ENCODE measurements at places on chromosomes 1 and 21. TPM values are rescaled to one million over a fixed set of nuclear protein-coding genes. Genes with fewer than 3 reads are reported as not detected.

- no peak for DNase-seq
- H3K4me1 ChIP-seq, result no peaks in the 10 kb centered on the region
- H3K36me3 ChIP-seq, result no peaks in the 10 kb centered on the region
- no peak overlapping the region for H3K27ac ChIP-seq
- no peaks in the 10 kb centered on the region for H3K27me3 ChIP-seq
These were observed 42.5 kb downstream of the COQ8A start for GRCh38 chr1:226982451-226983177.

DNA sequence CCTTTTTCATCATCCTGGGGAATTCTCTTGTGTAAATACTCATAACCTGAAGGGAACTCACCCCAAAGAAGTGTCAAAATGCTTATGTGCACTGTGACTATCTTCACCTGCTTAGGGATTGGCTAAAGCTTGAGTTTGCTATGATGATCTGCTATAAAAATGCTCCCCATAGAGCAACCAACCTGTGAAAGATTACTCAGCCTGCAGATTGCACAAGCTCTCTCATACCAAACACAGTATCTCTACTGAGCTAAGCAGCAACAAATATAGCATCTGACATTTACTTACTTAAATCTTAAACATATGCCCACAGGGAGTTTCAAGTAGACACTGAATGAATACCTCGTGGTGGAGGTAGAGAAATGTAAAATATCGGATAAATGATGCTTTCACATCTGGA lies 725.8 kb downstream of the MRPL39 start:
- no peaks in the 10 kb centered on the region for H3K4me1 ChIP-seq
- DNase-seq, result no peak
- no peaks in the 10 kb centered on the region for H3K27me3 ChIP-seq
- no peaks in the 10 kb centered on the region for H3K36me3 ChIP-seq
- no peak overlapping the region for H3K4me3 ChIP-seq

GRCh38 chr21:45941338-45941710 lies 40.2 kb upstream of the COL6A1 start:
- no peak overlapping the region for H3K27ac ChIP-seq
- H3K27me3 ChIP-seq, result no peaks in the 10 kb centered on the region
- H3K4me3 ChIP-seq, result no peak overlapping the region
- H3K4me1 ChIP-seq, result no peaks in the 10 kb centered on the region
- DNase-seq, result no peak

Gene AADACL4
- total RNA-seq, result not detected

Measured in naive thymus-derived CD4-positive, alpha-beta T cell (primary cell).